ENCODE measurements at places on chromosomes 7 and 10.

DNA sequence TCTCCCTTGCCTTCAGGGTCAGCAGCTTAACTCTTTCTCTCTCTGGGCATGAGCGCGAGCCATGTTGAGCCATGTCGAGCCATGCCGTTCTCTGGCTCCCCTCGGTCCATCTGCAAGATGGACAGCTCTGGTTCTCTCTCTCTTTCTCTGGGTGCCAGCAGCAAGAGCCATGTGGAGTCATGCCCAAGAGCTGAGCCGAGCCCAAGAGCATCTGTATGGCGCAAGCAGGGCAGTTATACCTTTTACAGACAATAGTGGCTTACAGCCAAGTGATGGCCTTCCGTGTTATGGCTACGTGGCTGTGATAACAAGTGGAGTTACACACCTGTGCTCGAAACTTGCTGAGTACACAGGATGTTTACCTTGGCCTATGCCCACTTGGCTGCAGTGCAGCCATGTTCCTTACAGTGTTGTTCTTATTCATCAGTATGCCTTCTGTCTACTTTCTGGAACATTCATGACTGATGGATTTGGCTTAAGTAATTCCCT, 327.7 kb downstream of the GLRX3 start:
- DNase-seq, result no peak

GRCh38 chr10:122504610-122504950, 43.2 kb downstream of the HTRA1 start:
- no peak for DNase-seq

DNA sequence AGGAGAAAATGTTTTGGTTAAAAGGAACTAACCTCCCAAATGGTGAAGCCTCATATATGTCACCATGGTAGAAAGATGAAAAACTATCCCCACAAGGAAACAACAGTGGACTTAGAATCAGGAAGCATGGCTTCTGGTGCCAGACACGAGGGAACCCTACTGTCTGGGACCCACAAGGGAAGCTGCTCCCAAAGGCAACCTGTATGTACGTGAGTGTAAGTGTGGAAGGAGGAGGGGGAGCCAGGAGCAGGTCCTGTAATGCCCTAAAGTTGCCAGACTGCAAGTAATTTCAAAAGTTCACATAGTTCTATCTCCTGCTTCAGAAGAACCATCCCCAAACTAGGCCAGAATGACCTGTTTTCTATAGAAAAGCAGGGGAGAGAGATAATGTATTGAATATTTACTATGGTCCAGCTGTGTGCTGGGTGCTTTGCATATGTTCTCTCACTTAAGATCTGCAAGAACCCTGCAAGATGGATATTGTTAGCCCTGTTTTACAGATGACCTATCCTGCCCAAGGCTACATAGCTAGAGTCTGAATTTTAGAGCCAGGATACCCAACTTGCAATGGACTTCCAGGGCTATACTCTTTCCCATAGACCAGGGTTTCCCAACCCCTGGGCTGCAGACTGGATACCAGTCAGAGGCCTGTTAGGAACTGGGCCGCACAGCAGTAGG, 19.2 kb downstream of the DUSP5 start:
- DNase-seq, result no peak

GRCh38 chr10:59276133-59276532, 86.2 kb downstream of the FAM13C start:
- no peak for DNase-seq

Measured in activated T-cell treated with anti-CD3 and anti-CD28 coated beads, Interleukin-2, amount 50 U/mL, for 1 hour (primary cell).